ENCODE measurements at places on chromosomes 5 and 9.

- no peak for DNase-seq
Observed at GRCh38 chr5:116459301-116459700, 115.3 kb downstream of the SEMA6A start.

GRCh38 chr5:87769157-87769556 lies 356.4 kb upstream of the CCNH start:
- no peak for DNase-seq

DNA sequence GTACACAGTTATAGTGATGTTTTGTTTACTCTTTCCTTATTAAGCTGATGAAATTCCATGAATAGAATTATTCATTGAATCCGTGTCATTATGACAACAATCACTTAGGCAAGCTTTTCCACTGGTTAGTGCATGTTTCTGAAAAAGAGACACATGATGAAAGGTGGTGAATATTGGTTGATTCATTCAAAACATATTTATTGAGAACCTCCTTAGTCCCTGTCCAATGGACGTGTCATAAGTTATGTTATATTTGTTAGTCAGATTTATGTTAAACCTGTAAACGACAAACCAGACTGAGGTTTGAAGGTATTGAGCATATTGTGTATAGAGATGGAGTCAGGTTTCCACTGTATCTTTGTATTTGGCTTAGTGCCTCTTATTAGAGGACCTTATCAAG lies 1888.9 kb upstream of the CDH6 start:
- DNase-seq: no peak

DNA sequence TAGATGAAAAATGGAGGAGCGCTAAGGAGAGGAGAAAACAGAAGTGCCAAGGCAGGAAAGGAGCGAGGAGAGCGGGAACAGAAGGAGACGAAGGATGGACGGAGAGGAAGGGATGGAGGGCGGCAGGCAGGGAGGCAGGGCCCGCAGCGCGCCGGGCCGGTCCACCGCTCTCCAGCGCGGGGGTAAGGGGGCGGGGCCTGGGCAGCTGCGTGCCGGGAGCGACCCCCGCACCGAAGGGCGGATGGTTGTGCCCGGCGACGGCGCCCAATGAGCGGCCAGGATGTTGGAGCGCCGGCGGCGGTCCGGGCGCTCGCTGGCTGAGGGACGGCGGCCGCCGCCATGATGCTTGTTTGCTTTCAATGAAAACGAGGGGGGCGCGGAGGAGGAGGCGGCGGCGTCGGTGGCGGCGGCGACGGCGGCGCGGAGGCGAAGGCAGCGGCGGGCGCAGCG lies at the start of gene CNOT6:
Gene CNOT6 (plus strand): TSS at position 320 of the 450 bp plus-strand sequence. CDS start 34,898 bp downstream, outside the sequence.
- DNase-seq: peak; percentile 95

GRCh38 chr9:89513837-89514236 lies 15.9 kb upstream of the SEMA4D start:
- no peak for DNase-seq

- DNase-seq: no peak
Observed at GRCh38 chr5:122163121-122164069, 34.0 kb downstream of the ZNF474 start.

DNA sequence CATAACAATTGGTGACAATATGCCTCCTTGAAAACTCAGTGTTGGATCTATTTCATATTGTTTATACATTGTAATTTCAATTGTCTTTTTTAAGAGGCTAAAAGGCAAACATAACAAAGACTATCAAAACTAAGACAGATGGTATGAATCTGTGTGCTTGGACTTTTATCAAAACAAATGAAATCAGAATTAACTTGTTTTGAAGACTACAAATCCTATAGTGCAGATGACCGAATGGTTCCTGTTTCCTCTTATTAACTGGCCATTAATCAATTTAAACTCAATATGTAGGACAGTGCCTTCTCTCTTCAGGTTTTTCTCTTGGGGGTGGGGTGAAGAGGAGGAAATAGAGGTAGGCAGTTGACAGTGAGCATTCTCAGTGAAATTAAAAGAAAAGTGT lies 366.9 kb upstream of the GRAMD2B start:
- no peak for DNase-seq

- no peak for DNase-seq
Observed at GRCh38 chr5:88355490-88356050, 86.9 kb upstream of the TMEM161B start.

DNA sequence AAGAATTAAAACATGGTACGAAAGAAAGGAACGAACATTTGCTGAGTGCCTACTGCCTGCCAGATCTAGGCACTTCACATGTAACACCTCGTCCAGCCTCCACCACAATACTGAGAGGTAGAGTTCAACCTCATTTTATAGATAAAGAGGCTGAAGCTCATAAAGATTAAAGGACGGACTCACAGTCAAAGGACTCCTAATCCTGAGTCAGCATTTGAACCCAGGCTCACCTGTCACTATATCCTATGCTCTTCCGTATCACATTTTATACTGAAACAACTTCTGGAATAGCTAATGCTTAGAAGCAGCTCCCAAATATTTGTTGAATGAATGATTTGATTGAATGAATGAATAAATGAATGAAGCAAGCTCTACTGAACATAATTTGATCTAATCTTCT lies 22.5 kb downstream of the PDCD1LG2 start:
- DNase-seq: no peak

- no peak for DNase-seq
Observed at GRCh38 chr5:1784197-1785050, 15.2 kb downstream of the MRPL36 start.

- DNase-seq: no peak
Observed at GRCh38 chr5:179895861-179896260, 11.8 kb downstream of the TBC1D9B start.

DNA sequence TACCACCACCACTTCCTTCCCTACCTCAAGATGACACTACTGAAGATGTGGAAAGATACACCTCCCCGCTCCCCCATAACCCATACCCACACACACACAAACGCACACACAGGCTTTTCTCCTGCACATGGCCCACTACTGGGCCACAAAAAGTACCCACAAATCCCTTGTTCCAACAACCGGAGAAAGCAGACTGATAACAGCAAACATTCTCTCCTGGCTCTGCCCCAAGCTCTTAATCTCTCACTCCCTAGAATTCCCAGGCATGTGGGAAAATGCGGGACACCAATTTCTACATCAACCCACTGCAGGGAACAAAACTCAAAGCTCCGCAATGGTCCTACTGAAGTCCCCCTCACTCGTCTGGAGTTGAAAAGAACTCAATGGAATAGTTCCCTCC lies 611.0 kb upstream of the KLF4 start:
- no peak for DNase-seq

GRCh38 chr5:147510885-147511284 lies 1.0 kb upstream of the DPYSL3 start:
- DNase-seq: no peak

- no peak for DNase-seq
Observed at GRCh38 chr5:95070453-95070852, 214.4 kb downstream of the MCTP1 start.

GRCh38 chr5:72951671-72952468 lies 4.0 kb upstream of the FCHO2 start:
- DNase-seq: no peak

DNA sequence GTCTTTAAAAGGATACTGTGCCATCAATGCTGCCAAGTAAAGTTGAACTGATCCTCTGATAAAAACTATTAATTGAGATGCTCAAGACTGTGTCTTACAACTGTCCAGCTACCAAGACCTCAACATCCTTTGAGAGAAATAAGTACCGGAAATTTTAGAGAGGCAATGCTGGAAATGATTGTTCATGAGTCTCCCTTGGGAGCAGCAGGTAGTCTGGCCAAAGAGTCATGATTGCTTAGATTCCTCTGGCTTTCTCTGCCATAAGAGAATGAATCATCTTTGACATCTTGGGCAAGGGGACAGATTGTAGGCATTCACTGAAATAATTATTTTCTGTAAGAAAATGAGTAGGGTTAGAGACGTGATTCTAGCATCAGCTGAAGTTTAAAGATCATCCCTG lies 466.6 kb upstream of the DAB2 start:
- DNase-seq: no peak

GRCh38 chr9:106075236-106075959 lies 381.1 kb downstream of the TMEM38B start:
- no peak for DNase-seq

DNA sequence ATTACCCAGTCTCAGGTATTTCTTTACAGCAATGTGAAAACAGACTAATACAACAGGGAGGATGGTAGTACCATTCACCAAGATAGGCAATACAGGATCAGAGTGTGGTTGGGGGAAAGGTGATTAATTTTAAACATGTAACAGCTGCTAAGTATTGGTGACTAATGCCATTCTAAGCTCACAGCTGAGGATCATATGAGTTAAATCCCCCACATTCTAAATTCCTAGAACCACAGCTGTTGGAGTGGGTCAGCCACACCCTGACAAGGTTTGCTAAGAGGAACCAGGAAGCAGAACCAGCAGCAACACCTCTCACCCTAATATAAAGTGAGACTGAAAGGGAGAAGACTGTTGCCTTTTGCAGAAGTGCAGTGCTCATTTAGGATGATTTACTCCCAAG lies 24.8 kb downstream of the HSPB3 start:
- DNase-seq: no peak

- no peak for DNase-seq
Observed at GRCh38 chr9:112439171-112439570, 47.5 kb upstream of the KIAA1958 start.

DNA sequence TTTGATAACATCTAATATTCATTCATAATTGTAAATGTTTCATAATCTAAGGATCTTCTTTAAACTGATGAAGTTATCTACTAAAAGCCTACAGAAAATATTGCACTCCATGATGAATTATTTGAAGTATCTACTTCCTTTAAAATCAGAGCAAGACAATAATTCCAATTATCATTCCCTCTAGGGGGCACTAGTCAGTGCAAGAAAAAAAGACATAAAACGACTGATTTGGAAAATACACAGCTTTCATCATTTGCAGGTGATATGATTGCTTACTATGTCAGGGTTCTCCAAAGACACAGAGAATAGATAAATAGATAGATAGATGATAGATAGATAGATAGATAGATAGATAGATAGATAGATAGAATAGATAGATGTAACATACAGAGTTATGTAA lies 13.5 kb upstream of the GRM6 start:
- no peak for DNase-seq

DNA sequence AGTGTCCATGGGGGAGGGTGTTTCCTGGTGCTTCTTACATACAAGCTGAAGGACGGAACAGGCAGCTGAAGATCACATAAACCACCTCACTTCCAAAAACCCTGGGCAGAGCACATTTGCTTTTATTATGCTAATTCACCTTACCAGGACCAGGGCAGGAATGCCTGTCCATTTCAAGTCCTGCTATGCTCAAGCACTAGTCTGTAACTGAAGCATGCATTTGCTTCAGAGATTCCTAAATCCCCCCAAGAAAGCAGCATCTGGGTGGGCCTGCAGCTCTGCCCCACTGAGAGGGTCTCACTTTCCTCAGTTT lies 9.4 kb upstream of the NACC2 start:
- no peak for DNase-seq

- DNase-seq: no peak
Observed at GRCh38 chr9:343773-344172, 129.1 kb downstream of the DOCK8 start.

DNA sequence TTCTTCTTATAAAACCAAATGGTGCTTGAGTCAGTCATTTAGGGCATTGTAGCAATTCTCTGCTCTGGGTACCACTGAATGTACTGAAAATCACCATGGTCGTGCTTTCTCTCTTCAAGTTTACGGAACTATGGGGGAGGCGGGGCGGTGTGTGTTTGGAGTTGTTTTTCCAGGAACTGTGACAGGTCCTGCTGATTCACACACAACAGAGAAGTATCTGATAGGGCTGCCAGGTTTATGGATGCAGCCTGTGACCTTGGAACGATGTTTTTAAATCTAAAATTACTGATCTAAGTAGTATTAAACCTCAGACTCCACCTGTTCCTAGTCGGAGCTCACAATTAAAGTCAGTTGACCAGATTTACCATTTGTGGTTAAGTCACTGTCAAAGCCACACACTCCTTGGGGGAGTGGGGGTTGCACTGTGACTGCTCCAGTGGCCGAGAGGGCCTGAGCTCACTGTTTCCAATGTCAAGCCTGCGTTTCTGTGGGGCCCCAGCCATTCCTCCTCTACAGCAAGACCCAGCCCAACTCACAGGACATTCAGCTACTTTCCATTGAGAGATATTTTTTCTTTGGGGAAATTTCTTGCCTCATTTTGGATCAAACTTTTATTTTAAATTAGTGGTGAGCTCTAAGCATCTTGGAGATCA lies 44.4 kb downstream of the GADD45G start:
- DNase-seq: no peak

GRCh38 chr9:88243736-88244135 lies 105.5 kb upstream of the SPATA31C2 start:
- DNase-seq: no peak

DNA sequence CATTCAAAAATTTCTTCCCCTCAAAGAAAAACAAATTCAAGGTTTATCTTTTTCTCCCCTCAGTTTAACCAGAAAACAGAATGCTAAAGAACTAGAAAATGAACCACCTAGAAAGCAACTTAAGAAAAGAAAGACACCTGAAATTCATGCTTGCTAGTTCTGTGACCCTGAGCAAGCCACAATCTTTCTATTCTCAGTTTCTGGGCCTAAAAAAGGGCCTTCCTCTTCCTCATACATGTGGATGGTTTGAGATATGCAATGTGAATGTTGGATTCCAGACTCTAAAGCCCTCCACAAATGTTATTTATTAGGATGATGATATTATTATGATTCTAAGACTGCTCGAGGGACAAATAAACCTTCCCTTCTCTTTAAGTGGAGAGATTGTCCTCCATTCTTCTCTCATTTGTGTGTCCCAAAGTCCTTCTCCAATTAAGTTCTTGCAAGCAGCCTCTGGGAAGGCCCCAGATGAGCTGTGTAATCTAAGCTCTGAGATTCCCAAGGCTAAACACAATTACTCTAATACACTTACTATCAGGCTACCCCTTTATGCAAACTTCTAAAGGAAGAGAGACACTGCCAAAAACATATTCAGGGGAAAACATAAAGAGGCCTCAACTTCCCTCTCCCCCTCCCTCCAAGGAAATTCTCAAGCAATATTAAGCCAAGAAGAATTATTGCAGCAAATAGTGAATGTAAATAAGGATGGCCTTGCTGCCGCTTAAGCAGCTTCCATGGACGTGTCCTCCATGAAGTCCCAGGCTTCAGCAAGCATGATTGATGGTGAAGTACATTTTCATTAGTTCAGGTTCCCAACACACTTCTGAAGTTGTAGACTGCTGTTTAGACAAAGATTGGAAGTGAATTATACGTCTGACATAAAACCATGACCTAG lies 80.2 kb downstream of the PRKACG start:
- DNase-seq: no peak

- DNase-seq: no peak
Observed at GRCh38 chr9:79955300-79955699, 383.5 kb downstream of the TLE4 start.

DNA sequence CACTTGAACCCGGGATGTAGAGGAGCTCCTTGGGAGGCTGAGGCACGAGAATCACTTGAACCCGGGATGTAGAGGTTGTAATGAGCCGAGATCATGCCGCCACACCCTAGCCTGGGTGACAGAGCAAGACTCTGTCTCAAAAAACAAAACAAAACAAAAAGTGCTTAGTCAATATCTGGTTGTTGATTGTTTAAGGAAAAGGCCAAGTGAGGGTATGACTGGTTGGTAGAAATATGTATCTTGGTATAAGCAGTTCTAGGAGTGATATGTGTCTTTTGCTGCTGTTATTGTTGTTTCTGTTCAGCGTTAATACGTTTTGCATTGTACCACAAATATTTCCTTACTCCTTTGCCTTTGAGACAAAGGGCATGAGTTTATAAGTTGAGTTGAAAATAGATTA lies 210.7 kb upstream of the DMRT1 start:
- no peak for DNase-seq

GRCh38 chr5:98816582-98817222 lies 43.2 kb downstream of the RGMB start:
- no peak for DNase-seq
